ENCODE measurements at places on chromosomes 5 and 9.
A peak's percentile ranks its signal among the peaks of the same experiment; 100 is the strongest.

DNA sequence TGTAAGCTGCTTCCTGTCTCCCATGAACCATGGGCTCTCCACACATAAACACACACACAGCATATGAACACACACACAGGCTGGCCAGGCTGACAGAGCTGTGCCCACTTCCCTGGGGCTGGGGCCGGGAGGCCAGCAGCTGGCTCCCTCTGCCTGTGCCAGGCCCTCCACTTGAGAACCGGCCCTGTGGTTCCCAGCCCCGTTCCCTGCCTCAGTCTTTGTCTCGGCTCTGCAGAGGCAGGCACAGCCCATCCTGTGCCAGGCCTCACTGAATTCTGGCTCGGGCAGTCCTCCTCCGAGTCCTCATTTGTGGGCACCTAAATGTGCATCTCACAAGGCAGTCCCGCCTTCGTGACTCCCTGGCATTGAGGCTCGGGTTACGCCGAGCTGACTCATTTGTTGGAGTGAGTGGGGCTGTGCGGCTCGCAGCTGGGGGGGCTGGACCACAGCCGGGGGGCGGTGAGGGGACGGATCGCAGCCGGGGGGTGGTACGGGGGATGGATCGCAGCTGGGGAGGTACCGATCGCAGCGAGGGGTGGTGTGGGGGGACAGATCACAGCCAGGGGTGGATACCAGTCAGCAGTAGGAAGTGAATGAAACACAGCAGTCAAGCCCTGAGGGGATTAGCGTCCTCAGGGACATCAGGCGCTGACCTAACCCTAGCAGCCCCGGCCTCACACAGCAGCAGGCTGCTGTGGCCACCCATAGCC, 72.3 kb downstream of the PSMB7 start:
- DNase-seq, result no peak

- no peak for DNase-seq
Observed at GRCh38 chr5:132758451-132758850, 11.2 kb downstream of the CCNI2 start.

GRCh38 chr5:10400411-10400810, 41.3 kb upstream of the ROPN1L start:
- no peak for DNase-seq

DNA sequence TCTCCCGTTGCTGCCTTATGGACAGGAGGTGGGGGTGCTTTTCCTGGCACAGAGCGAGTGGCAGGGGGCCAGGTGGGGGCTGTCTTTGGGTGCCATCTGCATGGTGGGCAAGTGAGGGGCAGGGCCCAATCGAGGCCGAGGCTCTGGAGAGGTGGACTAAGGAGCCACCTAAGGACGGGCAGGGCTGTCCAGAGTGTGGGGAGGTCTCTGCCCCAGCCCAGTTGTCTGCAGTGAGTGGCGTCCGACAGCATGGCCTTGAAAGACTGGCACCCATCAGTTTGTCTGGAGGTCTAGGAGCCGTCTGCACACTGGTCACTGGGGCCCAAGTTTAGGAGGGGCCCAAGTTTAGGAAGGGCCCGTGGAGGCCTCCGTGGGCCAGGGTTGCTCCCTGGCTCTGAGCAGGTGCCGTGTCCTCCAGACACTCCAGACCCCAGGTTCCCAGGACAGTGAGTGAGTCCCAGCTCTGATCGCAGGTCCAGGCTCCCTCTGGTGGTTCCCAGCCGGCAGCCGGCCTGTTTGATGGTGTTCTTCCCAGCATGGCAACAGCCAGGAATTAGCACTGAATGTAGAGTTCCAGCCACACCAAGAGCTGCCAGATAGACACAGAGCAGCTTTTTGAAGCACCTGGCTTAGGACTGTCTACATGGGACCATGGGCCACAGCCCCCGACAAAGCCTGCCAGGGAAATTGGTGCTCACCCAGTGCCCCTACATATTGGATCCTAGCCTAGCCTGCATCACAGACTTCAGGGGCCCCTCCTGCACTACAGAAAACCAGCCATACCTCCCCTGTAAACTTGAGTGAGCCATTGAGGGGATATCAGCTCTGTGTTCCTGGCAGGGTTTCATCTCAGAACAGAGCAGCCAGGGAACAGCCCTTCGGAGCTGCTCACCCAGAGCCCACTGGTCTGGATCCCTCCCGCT, 120.9 kb downstream of the WNK2 start:
- DNase-seq, result peak; percentile 17

DNA sequence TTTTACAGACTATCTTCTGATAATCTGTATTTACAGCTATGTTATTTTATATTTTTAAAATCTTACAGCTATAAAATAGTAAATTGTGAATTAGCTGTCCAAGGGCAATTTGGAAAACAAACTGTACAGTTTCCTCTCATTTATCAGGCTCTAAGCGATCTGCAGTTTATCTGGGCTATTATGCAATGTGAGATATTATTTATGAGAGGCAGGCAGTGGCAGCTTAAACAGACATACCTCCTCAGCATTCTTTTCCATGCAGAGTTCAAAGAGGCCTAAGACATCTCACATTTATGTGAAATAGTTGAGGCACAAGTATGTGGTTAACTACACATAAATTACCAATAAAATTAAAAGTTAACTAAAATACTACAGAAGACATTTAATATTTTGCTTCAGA, 10.2 kb downstream of the NIPSNAP3B start:
- no peak for DNase-seq

DNA sequence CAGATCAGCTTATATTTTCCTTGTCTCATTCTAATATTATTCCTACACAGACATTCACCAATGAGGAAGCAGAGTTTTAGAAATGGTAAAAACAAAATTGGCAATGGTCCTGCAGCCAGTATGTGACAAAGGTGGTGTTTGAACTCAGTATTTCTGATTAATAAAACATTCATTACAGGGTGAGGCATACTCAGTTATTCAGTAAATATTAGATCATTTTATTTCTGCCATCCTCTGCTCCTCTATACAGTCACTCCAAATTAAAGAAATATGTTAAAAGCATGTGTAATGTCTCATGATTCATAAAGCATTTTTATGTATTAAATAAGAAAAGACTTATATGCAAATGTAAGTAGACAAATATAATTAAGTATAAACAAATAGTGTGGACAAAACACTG, 684.6 kb upstream of the ACO1 start:
- no peak for DNase-seq

DNA sequence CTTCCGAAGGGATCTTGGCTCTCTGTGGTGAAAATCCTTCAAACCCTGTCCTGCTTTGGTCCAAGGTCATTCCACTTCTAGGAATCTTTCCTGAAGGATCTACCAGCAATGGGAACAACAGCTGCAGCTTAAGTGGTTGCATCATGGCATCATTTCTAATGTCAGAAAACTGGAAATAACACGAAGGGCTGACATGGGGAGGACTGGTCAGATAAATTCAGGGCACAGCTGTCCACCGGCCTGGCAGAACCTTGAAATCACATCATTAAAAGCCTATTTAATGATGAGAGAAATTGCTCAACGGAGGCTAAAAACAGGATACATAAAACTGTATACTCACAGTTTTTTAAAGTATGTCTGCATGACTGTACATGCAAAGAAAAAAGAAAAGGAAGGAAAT, 28.3 kb downstream of the OLFML2A start:
- no peak for DNase-seq

DNA sequence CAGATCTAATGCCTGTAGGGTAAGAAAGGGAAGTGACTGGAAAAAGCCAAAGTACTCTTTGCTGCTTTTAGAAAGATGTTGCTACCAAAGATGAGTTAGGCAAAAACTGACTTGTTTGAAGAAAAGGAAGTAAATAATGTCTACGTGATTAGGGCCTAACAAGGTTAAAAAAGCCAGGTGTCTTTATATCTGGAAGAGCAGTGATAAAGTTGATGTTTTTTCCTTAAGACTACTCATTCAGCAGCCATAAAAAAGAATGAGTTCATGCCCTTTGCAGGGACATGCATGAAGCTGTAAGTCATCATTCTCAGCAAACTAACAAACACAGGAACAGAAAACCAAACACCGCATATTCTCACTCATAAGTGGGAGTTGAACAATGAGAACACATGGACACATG, 13.5 kb upstream of the AMACR start:
- DNase-seq, result peak; percentile 19

DNA sequence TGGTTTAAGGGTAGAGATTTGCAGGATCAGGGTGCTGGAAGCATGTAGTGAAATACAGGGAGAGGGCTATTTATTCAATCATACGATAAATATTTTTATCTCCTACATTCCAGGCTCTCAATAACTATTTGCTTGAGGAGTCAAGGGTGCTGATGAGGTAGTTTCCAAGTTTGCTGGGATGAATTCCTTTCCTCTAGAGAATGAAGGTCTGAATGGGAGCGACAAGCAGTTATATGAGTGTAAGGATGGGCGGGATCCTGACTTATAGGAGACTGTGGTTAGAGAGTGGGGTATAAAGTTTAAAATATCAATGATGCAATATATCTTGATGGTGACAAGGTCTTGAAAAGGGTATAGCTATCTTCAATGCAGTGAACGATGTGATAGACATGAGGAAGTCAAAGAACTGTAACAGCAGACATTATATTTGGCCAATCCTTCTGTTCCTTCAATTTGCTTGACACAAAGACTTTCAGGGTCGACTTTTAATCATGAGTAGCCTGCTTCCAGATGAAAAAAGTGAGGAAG, 201.1 kb upstream of the HAPLN1 start:
- no peak for DNase-seq

- peak; percentile 88 for DNase-seq
Observed at GRCh38 chr9:131349881-131350563, 43.9 kb upstream of the PRRC2B start.

- no peak for DNase-seq
Observed at GRCh38 chr5:66327008-66327407, 182.9 kb downstream of the SREK1 start.

DNA sequence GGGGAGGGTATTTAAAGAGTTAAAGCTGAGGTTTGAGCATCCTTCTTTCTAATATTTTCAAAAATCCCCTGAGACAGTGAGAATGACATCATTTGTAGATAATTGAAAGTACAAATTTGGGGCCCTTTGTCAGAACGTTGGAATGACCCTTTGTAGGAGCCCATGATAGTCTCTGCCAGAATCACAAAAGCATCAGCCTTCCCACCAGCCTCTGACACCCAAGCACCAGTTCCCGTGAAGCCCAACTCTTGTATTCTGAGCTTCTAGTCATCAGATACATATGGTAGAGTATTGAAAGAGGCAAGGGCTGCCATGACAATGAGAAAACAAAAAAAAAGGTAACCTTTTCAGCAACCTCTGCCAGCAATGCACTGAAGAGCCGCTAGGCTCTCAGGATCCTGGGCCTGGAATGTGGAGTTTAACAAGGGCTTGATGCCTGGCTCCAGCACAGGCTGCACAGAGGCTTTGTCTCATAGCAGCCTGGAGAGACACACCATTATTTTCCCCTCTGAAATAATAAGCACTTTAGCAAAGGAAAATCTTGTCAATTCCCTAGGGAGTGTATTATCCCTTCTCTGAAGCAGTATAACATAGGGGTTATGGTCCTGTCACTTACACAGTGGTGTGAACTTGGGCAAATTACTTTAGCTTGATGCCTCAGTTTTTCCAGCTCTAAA, 114.4 kb downstream of the ZNF608 start:
- no peak for DNase-seq

GRCh38 chr5:65612298-65612907, 11.7 kb downstream of the TRIM23 start:
- no peak for DNase-seq

DNA sequence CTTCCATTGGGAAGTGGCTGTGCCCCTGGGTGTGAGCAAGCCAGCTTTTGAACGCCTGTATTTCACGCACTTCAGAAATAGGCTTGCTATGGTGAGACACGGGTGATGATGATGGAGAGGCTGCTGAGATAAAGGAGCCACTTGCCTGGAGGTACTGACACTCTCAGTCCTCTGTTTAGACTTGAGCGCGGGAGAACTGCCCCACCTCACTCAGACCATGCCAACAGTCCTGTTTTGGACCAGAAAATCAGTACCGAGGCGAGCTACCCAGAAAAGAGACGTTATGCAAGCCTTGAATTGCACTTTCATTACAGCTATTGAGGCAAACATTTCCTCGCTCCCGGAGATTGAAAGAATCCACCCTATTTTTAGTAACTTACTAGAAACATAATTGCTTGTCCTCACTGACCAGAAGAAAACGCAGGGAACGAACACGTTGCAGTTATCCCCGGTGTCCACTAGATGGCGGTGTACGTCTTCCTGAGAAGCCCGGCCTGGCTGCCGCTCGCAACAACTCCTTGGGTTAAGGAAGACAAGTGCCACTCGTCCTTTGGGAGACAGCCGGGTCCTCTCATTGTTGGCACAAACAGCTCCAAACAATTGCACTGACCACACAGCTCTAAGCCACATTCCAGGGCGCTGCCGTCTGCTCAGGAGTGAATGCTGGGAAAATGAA, 142.4 kb downstream of the PSAT1 start:
- peak; percentile 77 for DNase-seq

GRCh38 chr5:173707392-173707791, 90.9 kb upstream of the BOD1 start:
- DNase-seq, result no peak

DNA sequence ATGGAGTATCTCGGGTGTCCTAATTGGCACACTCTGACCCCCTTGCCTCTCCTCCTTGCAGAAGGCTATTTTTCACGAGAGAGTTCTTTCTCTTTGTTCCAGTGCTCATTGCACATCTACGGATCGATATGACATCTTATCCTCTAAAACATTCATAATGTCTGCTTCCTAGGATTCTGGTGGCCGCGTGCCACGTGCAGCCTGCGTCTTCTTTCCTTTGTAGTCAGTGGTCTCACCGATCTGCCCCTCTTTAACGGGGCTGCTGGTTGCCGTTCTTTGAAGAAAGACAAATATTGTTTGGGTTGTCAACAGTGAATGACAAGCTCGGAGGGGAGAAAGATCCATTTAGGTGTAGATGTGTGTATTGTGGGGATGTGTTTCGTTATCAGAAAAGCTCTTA, 252.4 kb upstream of the WWC1 start:
- DNase-seq, result no peak

- no peak for DNase-seq
Observed at GRCh38 chr5:32776200-32776599, 65.1 kb downstream of the NPR3 start.

- no peak for DNase-seq
Observed at GRCh38 chr9:135772056-135772646, 70.2 kb downstream of the KCNT1 start.

DNA sequence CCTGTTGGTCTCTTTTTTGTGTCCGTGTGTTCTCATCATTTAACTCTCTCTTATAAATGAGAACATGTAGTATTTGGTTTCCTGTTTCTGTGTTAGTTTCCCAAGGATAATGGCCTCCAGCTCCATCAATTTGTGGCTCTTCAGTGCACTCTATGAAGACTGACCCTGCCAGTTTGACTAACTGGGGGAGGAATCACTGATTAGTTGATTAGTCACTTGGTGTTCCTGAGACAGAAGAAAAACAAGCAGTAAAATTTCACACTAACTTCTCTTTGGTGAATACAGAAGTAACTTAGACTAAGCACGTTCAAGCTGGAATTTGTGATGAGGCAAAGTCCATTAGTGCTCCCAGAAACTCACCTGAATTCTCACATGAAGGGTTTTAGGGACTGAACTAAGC, 495.8 kb upstream of the RORB start:
- DNase-seq, result no peak
